Urinary bladder (tissue), 4 donors: ENCODE measurements at places on chromosomes 1 and 21. TPM values are rescaled to one million over a fixed set of nuclear protein-coding genes. Genes with fewer than 3 reads are reported as not detected.

The DENND2D gene
- 23.9 TPM for total RNA-seq

The NRAS gene
- total RNA-seq: 46.5 TPM

The STUM gene
- total RNA-seq: 2.5 TPM

The KCNE1 gene
- 0.11 TPM for total RNA-seq

The DPYD gene
- 84.3 TPM for total RNA-seq

The PLA2G2A gene
- 0.48 TPM for total RNA-seq

The DNAI4 gene
- total RNA-seq: 43.6 TPM
